T-helper 1 cell (primary cell): ENCODE measurements at places on chromosomes 13 and 19.

GRCh38 chr19:45467456-45468158 is at the start of gene FOSB:
Gene FOSB (plus strand): TSS chr19:45467996. CDS start chr19:45468587, 591 bp downstream.
- peak; percentile 92 for DNase-seq

DNA sequence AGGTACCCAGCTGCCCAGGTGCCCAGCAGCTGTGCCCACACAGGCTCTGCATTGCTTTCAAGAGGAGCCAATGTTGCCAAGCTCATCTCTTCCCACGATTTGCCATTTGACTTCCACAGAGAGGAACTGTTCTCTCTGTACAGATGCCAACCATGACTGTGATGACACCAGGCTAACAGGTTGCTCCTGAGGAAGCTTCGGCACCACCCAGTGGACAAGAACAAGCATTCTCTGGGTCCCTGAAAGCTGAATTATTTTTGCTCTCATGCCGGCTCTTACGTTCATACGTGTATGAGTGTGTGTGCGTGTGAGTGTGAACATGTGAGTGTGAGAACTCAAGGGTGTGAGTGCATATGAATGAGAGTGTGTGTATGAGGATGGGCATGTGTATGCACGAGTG is 535.2 kb downstream of the LIG4 start:
- DNase-seq, result no peak

- no peak for DNase-seq
These were observed 584.5 kb upstream of the SGCG start for GRCh38 chr13:22596171-22596863.

- no peak for DNase-seq
These were observed 1.8 kb upstream of the KLK14 start for GRCh38 chr19:51084505-51084904.

GRCh38 chr19:19224150-19224851 is 12.5 kb downstream of the NCAN start:
- DNase-seq, result no peak
